ENCODE measurements at places on chromosomes 13 and 19. TPM values are rescaled to one million over a fixed set of nuclear protein-coding genes. Genes with fewer than 3 reads are reported as not detected.
A peak's percentile ranks its signal among the peaks of the same experiment; 100 is the strongest.

TEX26 gene
- not detected for total RNA-seq

DNA sequence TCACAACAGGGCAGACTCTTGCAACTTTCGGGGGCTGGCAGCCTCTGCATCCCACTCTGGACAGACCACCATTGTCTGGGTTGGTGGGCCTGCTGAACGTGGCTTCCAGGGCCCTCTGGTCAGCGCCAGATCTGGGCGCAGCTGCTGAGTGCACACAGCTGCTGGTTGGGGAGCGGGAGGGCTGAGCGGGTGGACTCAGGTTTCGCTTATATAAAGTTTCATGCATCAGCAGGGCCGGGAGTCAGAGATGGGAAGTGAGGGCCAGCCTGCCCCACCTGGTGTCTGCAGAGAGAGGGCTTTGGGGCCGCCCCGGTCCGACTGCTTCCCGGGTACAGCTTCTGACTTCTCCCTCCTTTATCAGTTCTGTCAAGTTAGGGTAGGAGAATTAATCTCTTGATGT, 6.9 kb downstream of the ARHGEF7 start:
- peak; percentile 59 for DNase-seq

- peak; percentile 78 for DNase-seq
Observed at GRCh38 chr19:46442808-46443450, 14.2 kb upstream of the PNMA8C start.

GRCh38 chr19:341386-342127, 3.0 kb downstream of the MIER2 start:
- DNase-seq = no peak

RAD23A gene
- 54.3 TPM for total RNA-seq

MYO1F gene
- total RNA-seq = 0.18 TPM

DNA sequence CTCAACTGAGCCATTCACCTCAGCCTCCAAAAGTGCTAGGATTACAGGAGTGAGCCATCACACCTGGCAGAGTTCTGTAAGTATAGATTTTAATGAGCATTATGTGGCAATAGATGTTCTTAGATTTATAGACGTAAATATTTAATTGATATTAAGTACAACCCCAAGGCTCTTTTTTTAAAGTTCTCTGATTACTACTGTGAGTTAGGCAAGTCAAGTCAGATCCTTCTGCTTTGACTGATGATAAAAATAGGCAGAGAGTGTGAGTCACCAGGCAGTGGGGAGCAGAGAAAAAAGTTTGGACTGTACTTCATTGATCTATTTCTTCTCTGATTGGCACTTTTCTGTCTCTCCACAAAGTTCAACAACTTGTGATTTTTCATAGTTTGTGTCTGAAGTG, 1379.9 kb downstream of the UQCRFS1 start:
- no peak for DNase-seq

DNA sequence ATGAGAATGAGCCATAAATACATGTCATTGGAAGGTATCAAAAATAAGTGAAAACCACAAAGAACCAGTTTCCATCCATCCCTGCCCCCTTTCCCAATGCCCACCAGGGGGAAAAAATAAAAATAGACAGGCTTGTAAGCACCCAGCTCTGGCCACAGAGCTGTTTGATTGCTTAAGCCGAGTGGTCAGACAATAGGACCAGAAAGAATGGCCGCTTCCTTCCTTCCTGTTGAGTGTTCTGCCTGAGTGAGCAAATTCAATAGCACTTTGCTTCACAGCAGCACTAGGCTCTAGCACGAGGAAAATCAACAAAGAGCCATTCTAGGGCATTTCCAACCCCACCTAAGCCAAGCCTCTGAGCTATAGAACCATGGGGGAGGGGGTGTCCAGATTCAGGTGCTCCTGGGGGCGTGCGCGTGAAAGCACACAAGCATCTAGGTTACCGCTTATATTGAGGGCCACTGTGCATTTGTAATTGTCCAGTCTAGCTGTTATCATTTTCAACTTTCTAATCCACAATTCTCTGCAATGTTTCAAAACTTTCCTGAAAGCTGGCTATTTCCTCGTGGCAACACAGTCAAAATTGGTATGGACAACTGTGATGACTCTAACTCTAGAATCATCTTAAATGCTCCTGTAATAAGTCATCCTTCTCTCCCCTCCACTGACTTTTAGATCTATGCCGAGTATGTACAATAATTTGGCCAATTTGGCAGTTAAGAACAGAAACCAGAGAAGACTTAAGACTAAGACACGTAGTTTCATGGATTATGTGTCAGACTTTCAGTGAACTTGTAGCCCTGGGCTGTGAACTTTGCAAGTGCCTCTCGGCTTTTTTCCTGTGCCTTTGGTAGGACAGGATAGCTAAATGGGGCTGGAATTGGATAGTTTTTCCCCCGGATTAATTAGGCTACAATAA, 64.3 kb downstream of the SPRY2 start:
- DNase-seq = peak; percentile 23

LYL1 gene
- 0.28 TPM for total RNA-seq

DNA sequence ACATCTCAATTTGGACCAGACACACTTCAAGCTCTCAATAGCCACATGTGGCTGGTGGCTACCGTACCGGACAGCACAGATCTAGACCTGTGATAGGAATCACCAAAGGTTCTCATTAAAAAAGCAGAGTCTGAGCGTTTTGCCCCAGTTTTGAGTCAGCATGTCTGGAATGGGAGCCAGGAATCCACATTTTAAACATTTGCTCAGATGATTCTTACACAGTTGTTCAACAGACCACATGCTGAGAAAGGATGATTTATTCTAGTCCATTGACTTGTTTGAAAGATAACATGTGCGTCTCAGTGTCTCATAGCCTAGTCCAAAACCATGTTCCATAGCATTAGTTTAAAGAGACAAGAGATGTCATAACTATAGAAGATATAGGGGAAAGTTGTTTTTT, 53.4 kb downstream of the FLT3 start:
- peak; percentile 94 for DNase-seq

DNA sequence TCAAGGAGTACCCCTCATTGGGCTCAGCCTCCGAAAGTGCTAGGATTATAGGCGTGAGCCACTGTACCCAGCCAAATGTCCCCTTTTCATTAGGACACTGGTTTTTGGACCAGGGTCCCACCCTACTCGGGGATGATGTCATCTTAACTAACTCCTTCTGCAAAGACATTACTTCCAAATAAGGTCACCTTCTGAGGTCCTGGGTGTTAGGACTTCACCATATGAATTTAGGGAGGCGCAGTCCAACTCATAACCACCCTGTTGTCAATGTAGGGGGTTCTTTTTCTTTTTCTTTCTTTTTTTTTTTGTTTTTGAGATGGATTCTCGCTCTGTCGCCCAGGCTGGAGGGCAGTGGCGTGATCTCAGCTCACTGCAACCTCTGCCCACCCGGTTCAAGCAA, 32.7 kb upstream of the NFIC start:
- no peak for DNase-seq

- no peak for DNase-seq
Observed at GRCh38 chr13:102873653-102874052, 27.8 kb downstream of the ERCC5 start.

RFPL4AL1 gene
- not detected for total RNA-seq

ZNF829 gene
- total RNA-seq = 3.3 TPM

DNA sequence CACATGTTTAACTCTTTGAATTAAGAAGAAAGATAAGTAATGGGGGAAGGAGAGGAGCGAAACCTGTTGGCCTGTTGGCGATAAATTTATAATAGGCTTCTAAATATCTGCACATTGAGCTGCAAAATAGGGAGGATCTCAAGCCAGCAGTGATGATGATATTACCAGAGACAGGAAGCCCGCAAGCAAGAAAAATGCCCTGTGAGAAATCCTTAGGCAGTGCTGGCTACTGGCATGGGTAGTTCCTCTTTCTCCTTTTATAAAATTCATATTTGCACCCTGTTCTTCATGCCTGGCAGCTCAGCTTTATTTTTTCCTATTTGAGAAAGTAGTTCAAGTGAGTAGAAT, 858 bp upstream of the USP12 start:
- peak; percentile 63 for DNase-seq

C19orf85 gene
- total RNA-seq = not detected

RNF225 gene
- not detected for total RNA-seq

DNA sequence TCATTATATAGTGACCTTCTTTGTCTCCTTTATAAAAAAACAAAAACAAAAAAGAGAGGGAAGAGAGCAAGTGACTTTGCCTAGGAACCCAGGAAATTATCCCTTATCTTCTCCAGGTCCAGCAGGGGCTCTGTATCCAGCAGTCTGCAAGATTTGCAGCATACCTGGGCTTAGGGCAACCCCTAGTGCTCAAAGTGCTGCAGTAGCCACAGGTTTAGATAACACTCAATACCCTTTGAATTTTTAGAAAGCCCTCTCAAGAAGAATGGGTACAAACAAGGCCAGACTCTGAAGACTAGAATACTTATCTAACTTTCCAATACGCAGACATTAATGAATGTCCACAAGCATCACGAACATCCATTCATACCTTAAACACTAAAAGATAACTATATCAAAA, 43.2 kb downstream of the CCNA1 start:
- DNase-seq = no peak

DNA sequence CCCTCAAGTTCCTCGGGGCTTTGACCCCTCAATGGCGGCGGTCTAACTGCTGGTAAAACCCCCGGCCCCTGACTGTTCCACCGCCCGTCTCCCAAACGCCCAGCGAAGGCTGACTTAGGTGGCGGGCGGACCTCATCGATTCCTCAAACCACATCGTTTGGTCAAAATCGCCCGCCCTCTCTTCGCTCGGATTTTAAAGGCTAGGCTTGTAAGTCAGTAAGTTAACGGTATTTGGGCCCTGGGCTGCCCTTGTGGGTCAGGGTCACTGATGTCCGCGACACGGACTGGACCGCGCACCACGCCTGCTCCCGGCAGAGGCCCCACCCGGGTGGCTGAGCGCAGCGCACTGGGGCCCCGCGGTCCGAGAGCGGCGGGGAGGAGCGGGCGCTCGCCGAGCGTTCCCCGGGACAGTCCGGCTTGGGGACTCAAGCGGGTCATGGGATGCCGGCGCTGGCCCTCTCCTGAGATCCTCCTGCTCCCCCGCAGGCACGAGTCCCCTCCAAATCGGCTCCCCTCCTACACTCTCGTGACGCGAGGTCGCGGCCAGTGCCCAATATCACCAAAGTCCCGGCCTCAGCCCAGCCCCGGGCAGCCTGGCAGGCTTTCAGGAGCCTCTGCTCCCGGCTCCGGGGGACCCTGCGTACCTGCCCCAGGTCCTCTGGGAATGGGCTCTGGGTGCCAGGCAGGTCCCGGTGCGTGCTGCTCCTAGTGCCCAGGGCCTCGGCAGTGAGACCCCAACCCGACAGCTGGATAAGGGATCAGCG, 1.0 kb downstream of the FLT1 start:
- no peak for DNase-seq

OR7C1 gene
- total RNA-seq = not detected

- DNase-seq = peak; percentile 42
Observed at GRCh38 chr19:45952686-45953505, 20.8 kb downstream of the NOVA2 start.

GRCh38 chr13:97023117-97023516, 28.8 kb upstream of the OXGR1 start:
- DNase-seq = no peak

NLRP4 gene
- not detected for total RNA-seq

GRCh38 chr19:10289836-10290356, at the start of gene ICAM5:
Gene ICAM5, plus strand, starts transcription at chr19:10289952. Its CDS starts 92 bp downstream, at chr19:10290044.
- peak; percentile 42 for DNase-seq

- no peak for DNase-seq
Observed at GRCh38 chr13:57862879-57863278, 231.3 kb downstream of the PCDH17 start.

P2RY11 gene
- 0.54 TPM for total RNA-seq

WASF3 gene
- 4.3 TPM for total RNA-seq

All from IMR-90 (cell line).